ENCODE measurements at places on chromosomes 6 and 20.

GRCh38 chr20:10412591-10413408, 21.2 kb downstream of the MKKS start:
- no peak for DNase-seq

GRCh38 chr6:114344246-114344970, 1.6 kb upstream of the HS3ST5 start:
- DNase-seq, result no peak

DNA sequence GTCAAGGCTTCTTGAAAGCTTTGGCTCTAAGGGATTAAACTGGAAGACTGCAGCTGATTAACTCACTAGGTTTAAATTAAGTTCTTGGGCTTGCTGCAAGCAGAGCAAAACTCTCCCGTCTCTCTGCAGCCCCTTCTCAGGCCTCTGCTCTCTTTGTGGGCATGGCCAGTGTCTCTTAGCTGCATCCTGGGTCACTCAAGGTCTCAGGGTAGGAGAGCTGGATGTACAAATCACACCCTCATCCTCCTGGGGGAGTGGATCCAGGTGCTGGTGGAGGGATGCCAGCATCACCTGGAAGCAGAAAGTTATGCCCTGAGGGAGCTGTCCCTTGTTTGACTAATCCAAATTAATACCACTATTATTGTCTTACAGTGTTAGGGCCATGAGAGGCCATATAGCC, 35.8 kb downstream of the GCM1 start:
- DNase-seq, result no peak

DNA sequence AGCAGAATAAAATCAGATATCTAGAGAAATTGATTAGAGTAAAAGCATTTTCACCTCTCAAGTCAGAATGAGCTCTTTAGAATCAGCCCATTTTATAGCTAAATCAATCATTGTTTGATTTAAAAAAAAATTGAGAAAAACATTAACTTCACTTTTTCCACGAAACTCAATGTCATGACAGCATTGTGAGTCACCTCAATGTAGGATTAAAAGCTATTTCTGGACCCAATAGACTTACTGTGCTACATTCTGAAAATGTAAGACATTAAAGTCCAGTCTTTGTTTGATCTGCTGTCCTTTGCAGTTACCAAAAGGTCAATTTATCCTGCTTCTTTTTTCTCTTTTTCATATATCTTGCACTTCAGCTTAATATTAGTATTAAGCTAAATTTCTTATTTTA, 519.4 kb upstream of the ZNF337 start:
- no peak for DNase-seq

- no peak for DNase-seq
Observed at GRCh38 chr6:43946641-43947363, 176.8 kb downstream of the VEGFA start.

DNA sequence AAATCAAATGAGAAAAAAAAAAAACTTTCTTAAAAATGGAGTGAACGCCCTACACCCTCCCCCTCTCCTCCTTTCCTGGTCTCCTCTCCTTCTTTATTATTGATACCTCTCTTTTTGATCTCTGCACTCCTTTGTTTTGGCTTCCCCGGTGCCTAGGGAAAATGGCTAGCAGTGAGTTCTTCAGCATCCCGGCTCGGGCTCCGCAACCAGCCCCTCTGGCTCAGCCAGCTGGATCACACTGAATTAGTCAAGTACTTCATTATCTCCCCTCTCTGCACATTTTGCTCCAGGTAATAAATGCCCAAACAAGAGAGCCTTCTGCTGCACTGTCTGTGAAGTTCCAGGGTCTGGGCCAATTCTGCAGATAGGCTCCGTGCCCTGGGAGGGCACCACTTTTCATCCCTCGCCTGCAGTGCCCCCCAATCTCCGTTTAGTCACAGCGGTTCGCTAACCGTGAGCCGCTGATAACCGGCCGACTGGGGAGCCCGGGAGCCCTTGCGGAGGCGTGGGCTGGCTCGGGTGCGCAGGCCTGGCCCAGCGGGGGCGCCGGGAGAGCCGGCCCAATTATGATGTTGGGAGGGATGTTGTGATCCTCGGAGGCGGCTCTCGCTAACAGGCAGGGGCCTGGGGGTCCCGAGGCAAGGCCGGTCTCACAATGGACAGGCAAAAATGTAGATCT, 301.9 kb downstream of the TFAP2A start:
- no peak for DNase-seq

- no peak for DNase-seq
Observed at GRCh38 chr20:47479093-47479492, 22.6 kb upstream of the NCOA3 start.

DNA sequence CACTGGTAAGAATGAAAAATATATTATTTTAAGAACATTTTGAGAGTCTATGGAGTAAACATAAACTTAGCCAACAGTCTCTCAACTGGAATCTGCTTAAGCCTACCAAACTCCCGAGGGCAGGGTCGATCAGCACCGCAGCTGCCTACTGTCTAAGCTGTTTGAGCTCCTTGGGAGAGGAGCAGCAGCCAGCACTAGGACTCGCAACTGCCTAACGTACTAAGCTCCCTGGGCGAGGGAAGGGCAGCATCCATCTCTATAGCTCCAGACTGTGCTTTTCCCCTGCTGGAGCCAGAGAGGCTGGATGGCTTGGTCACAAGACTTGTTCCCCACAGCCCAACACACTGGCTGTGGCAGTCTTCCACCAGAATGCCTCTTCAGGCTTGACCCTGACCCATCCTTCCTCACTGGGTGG, 96.4 kb downstream of the MOXD1 start:
- DNase-seq, result no peak

DNA sequence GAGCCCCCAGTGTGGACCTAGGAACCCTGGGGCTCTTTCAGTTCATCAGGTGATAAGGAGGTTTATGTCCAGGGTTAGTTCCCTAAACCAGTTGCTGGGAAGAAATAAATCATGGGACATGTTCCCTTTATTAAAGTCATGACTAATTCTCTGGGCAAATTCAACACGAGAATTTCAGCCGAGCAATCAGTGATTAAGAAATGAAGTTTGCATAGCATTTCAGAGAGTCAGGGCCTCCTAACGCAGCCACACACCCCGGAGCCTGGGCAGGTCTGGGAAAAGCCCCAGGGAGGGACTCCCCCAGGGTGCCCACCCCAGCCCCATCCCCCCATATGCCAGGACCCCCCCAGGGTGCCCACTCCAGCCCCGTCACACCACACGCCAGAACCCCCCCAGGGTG, 20.1 kb downstream of the SLCO4A1 start:
- DNase-seq, result no peak

- DNase-seq, result no peak
Observed at GRCh38 chr6:130203370-130203769, 19.4 kb downstream of the SAMD3 start.

- no peak for DNase-seq
Observed at GRCh38 chr6:145489583-145489982, 245.7 kb downstream of the EPM2A start.

GRCh38 chr20:64091770-64092169, 7.6 kb upstream of the LKAAEAR1 start:
- DNase-seq, result no peak

GRCh38 chr20:57683881-57684807, 25.7 kb downstream of the PMEPA1 start:
- DNase-seq, result no peak

DNA sequence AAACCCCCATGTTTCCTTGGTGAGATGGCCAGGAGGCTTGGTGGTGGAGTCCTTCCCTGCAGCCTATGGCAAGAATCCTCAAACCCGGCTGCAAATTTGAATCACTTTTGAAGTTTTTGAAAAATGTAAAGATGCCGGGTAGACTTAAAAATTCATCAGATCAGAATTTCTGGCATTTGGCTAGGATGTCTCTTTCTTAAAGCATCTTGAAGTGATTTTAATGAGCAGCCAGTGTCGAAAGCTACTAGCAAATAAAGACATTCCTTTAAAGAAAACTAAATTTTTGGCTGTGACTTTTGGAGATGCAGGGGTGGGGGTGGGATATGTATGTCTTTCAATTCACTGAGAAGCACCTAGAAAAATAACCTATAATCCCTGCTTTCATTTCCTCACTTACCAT, 25.6 kb upstream of the NOX3 start:
- DNase-seq, result no peak

DNA sequence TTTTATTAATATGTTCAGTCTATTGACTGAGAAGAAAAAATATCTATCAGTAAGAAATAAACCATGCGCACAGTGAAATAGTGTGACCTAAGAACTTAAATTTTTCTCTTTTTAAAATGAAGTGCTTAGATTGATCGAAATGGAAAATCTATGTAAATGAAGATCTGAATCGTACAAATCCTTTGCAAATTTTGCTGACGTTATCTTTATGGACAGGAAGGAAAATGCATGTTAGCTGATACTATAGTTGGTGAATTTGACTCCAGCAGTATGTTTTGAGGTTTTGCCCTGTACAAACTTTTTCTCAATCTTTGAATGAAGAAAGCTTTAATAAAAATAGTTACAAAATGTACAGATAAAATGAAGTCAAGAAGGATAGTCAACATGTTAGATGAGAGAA, 82.9 kb downstream of the NRN1 start:
- no peak for DNase-seq
